ENCODE measurements at places on chromosomes 7 and 10.

- no peak for DNase-seq
These were observed 52.2 kb downstream of the UNC5B start for GRCh38 chr10:71264345-71265200.

GRCh38 chr10:26199841-26200240 lies 16.7 kb upstream of the GAD2 start:
- DNase-seq, result no peak

GRCh38 chr7:140062528-140063299 lies at the start of gene PARP12:
PARP12 (minus strand) TSS chr7:140062951; CDS start chr7:140062847, 104 bp downstream.
- DNase-seq, result peak; percentile 69

DNA sequence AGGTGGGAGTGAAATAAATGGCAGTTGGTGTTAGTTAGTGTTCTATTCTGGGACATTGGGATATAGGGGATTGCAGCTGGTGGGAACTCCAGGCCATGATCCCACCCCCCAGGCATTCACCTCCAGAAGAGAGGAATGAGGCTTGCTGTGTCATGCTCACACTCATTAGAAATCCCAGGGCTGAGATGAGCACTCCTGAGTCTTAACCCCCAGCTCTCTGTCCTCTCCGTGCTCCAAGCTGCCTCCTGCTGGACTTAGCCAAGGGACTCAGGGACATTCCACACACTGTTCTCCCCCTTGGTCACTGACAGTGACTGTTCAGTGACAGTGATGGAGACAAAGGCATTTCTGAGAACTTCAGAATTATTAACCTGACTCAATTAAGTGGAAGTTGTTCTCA lies 21.5 kb downstream of the CYP26A1 start:
- DNase-seq, result no peak

DNA sequence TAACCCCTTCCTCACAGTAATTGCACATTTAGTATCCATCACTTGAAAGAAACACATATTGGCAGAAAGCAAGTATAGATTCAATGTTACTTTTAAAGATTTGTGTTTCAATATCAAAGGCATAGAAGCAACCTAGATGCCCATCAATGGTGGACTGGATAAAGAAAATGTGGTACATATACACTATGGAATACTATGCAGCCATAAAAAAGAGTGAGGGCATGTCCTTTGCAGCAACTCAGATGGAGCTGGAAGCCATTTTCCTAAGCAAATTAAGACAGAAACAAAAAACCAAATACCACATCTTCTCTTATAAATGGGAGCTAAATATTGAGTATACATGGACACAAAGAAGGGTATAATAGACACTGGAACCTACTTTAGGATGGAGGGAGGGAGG lies 3.6 kb downstream of the OR6V1 start:
- DNase-seq, result no peak

- DNase-seq, result no peak
These were observed 36.0 kb upstream of the OTUD1 start for GRCh38 chr10:23402856-23403255.

DNA sequence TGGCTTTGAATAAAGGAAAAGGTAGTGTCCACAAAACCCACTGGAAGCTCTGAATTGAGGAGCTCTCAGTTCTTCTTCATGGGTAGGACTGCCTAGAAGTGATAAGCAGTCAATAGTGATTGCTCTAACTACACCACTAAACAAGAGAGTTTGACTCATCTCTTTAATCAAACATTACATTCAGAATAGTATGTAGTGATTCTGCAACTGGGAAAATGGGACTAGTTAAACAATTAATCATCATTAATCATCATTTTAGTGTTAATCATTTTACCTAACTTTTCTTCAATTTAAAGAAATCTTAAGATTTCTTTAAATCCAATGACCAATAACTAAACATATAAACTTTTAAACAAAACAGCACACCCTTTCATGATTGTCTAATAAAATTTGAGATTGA lies 484.0 kb upstream of the FZD8 start:
- DNase-seq, result no peak

DNA sequence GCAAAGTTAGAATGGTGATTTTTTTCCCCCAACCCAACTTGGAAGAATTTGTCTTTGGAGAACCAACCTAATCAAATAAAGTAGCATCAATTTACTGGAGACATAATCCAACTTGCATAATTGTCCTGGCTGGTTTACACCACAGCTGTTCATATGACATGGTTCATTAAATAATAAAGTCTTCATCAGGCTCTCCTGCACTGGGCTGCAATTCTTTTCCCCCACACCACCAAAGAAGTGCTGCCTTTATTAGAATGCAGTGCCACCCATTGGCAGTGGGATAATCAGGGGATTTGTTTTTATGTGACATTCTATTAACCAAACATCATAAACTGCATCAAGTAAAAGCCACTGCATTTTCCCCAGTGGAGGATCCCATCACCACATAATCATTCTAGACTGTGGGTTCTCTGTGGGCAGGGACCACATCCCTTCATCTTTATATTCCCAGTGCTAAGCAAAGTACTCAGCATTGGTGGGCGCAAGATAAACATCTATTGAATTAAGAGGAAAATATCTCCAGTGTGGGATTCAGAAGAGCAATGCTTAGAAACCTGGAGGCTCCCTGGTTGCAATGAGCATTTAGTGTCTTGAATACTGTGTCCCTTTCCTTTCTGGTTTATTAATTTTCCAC lies 322.0 kb downstream of the KCNMA1 start:
- DNase-seq, result no peak

All from endothelial cell (in vitro differentiated cells).